ENCODE measurements at places on chromosomes 11 and 22. TPM values are rescaled to one million over a fixed set of nuclear protein-coding genes. Genes with fewer than 3 reads are reported as not detected.
A peak's percentile ranks its signal among the peaks of the same experiment; 100 is the strongest.

- no peaks in the 10 kb centered on the region for H3K4me1 ChIP-seq
- no peak overlapping the region for H3K4me3 ChIP-seq
- H3K27me3 ChIP-seq = no peaks in the 10 kb centered on the region
- no peak for DNase-seq
- no peak overlapping the region for H3K27ac ChIP-seq
- H3K36me3 ChIP-seq = no peaks in the 10 kb centered on the region
Measured at GRCh38 chr11:122032317-122032716, 83.7 kb downstream of the BLID start.

Gene TIGD3
- 1.3 TPM for total RNA-seq

DNA sequence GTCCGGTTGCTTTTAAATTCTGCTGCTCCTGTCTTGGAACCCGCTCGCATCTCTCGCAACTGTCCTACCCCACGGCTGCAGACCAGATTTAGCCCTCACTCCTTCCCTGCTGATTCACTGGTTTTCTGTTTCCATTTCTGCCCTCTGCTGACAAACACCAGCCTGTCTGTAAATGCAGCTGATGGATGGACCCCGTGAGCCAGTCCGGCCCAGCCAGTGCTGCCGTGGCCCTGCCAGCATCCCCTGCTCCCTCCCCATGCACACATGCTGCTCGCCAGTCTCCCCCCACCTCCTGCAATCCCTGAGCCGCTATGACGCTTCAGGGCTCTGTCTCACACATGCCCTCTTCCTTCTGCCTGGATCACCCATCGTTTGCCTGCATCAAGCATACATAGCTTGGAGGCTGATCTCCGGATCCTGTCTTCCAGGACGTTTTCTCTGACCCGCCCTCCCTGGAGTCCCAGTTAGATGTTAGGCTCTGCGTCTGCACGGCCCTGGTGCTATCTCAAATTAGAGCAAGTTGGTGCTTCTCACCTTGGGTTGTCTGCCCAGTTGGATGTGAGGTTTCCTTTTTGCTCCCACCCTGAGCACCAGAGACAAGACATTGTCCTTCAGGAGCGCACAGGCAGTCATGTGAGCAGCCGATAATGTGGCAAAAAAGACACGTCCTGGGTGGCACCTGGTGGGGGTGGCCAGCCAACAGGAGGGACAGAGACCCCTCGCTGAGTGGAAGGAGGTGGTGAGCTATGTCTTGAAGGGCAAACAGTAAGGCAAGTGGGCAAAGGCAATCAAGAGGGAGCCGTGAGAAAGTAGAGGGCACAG, 4.3 kb upstream of the ACR start:
- H3K27ac ChIP-seq = no peak overlapping the region
- no peaks in the 10 kb centered on the region for H3K4me1 ChIP-seq
- DNase-seq = no peak

DNA sequence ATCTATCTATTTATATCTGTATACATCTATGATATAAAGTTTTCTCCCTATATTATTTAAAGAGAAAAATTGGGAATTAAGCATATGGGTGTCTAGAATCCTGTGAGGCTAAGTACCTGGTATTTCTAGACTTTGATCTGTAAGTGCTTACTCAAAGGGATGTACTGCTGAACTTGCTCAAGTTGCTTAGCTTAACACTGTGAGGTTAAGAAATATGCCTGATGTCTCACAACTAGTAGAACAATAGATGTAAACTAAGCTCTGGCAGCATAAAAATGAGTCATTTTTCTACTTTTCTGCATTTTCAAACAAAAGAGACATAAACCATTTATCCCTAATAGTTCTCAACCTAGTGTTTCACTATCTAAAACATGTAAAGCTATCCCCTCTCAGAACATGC, 744.4 kb upstream of the ANO3 start:
- no peaks in the 10 kb centered on the region for H3K27me3 ChIP-seq
- no peaks in the 10 kb centered on the region for H3K36me3 ChIP-seq
- H3K4me1 ChIP-seq = no peaks in the 10 kb centered on the region
- no peak for DNase-seq
- H3K4me3 ChIP-seq = no peak overlapping the region

DNA sequence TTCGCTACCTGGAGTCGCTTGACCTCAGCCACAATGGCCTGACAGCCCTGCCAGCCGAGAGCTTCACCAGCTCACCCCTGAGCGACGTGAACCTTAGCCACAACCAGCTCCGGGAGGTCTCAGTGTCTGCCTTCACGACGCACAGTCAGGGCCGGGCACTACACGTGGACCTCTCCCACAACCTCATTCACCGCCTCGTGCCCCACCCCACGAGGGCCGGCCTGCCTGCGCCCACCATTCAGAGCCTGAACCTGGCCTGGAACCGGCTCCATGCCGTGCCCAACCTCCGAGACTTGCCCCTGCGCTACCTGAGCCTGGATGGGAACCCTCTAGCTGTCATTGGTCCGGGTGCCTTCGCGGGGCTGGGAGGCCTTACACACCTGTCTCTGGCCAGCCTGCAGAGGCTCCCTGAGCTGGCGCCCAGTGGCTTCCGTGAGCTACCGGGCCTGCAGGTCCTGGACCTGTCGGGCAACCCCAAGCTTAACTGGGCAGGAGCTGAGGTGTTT, 12.8 kb downstream of the TSKU start:
- no peaks in the 10 kb centered on the region for H3K27me3 ChIP-seq
- no peak for DNase-seq
- H3K4me3 ChIP-seq = no peak overlapping the region
- H3K27ac ChIP-seq = no peak overlapping the region
- H3K36me3 ChIP-seq = peaks cover 3% of the 10 kb centered on the region

DNA sequence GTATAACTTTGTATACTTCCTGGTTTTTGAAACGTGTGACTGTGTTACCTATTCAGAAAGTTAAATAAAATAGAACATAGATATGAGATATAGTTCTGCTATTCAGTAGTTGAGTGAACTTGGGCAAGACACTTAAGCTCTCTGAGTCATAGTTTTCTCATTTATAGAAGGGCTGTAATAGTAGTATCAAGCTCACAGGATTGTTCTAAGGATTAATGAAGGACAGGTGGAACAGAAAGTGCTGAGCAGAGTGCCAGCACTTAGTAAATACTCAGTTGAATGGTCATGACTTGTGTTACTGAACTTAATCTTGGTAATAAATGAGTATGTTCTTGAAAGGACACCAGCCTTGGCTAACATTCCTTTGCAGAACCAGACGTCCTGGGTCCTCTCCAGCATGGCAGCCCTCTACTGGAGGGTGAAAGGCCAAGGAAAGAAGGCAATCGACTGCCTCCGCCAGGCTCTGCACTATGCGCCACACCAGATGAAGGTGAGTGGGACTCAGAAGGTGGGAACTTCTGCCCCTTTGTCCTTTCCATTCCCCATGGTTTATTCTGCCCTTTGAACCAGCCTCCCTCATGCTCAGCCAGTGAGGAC, 131.2 kb downstream of the TTC17 start:
- no peaks in the 10 kb centered on the region for H3K27me3 ChIP-seq
- H3K27ac ChIP-seq = no peak overlapping the region
- H3K36me3 ChIP-seq = peaks cover 6% of the 10 kb centered on the region
- H3K4me1 ChIP-seq = no peaks in the 10 kb centered on the region

DNA sequence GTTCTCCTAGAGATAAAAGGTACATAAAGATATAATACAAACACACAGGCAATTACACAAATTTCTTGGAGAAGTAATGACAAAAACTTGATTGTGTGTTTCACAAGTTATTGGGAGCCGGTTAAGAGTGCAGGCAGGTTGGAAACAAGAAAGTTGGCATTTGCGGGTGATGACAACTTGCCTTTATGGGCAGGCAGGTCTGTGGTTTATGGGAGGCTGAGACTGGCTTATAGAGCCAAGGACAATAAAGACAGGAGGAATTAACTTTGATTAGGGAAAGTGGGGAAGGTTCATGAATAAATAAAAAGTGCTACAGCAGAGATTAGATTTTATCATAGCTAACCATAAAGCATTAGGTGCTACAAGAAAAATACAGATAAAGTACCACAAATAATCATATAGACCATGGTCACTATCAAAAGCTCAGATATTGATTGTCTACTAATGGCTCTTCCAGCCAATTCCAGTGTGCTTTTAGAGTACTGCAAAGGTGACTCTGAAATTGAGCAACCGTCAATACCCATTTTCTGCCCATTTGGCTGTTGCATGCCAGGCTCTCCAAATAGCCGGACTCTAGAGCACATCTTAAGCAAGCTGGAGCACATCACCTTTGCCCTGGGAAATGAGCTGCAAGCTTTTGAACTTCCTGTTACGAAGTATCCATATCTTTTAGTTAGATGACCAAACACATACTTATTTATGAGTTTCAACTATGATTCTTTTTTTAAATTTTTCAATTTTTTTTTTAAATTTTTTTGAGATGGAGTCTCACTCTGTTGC, 33.9 kb upstream of the GAB2 start:
- peaks cover 4% of the 10 kb centered on the region for H3K36me3 ChIP-seq
- H3K4me3 ChIP-seq = no peak overlapping the region
- no peaks in the 10 kb centered on the region for H3K27me3 ChIP-seq
- H3K4me1 ChIP-seq = no peaks in the 10 kb centered on the region

Gene CRACR2B
- 10.6 TPM for total RNA-seq

DNA sequence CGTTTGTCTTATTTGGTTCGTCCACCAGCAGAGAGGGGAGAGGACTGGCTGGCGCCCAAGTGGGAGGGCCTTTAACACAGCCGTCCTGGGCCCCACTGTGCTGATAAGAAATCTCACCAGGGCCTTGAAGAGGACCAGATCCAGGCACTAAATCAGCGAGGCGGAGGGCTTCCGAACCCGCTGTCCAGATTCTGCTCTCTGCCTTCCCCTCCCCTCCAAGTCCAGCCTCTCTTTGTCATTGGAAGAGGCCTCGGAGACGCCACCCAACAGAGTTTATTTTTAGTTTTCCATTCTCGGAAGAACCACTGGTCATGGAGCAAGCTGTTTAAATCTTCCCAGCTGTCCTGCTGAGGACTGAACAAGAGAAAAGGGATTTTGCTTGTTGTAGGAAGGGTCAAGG, 9.3 kb upstream of the FXYD6 start:
- peaks cover 97% of the 10 kb centered on the region for H3K27me3 ChIP-seq
- H3K4me1 ChIP-seq = no peaks in the 10 kb centered on the region
- H3K4me3 ChIP-seq = no peak overlapping the region

Gene MRGPRE
- not detected for total RNA-seq

- no peaks in the 10 kb centered on the region for H3K4me1 ChIP-seq
- DNase-seq = no peak
- no peak overlapping the region for H3K27ac ChIP-seq
- no peaks in the 10 kb centered on the region for H3K27me3 ChIP-seq
- H3K36me3 ChIP-seq = no peaks in the 10 kb centered on the region
Measured at GRCh38 chr22:19918332-19919106, 23.1 kb upstream of the COMT start.

Gene C11orf86
- not detected for total RNA-seq

Gene H19
- total RNA-seq = not detected

Gene ZNF280B
- 1.7 TPM for total RNA-seq

Gene YWHAH
- 95.7 TPM for total RNA-seq

DNA sequence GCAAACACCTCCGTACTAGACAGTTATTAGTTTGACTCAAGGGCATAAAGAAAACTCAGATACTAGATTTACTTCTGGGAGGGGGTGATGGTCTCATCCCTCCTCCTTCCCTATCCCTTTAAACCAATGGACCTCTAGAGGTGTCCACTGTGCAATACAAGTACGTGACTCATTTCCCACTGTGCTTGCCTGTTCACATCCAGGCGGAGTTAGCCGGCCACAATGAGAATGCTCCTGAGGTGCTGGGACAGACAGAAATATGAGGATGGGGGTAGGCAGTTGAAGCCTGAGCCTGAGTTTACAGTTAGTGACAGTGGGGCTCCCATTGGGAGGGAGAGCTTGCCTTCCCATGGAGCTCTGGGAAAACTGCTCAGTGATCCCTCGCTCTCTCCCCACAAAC, 8.4 kb upstream of the PMM1 start:
- no peak overlapping the region for H3K27ac ChIP-seq
- no peaks in the 10 kb centered on the region for H3K36me3 ChIP-seq
- 0 out of 2 replicates have a peak, but pooled peaks cover 3% of the 10 kb centered on the region for H3K4me1 ChIP-seq

DNA sequence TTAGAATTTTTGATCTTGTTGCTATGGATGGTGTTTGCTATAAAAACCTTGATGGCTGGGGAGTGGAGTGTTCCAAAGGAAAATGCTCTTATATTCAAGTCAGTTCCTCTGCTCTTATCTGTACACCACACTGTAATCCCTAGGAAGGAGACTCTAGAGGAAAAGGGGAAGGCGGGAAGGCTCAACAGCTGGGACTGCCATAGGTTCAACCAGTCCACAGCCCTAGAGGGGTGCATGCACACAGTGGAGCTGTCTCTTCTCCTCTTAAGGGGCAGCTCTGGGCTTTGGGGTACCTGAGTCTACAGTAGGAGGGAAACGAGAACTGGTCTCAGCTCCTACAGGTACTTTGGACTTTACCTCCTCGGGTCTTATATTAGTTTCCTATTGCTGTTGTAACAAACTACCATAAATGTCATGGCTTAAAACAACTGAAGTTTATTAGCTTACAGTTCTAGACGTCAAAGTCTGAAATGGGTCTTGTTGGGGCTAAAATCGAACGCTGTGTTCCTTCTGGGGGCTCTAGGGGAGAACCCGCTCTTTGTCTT, 77.2 kb upstream of the ZBED5 start:
- H3K4me1 ChIP-seq = peaks cover 30% of the 10 kb centered on the region
- H3K4me3 ChIP-seq = 0 out of 2 replicates have a peak overlapping the region, but pooled peaks have one; percentile 68
- DNase-seq = no peak
- no peaks in the 10 kb centered on the region for H3K27me3 ChIP-seq
- H3K27ac ChIP-seq = no peak overlapping the region
- H3K36me3 ChIP-seq = no peaks in the 10 kb centered on the region

Gene TREH
- not detected for total RNA-seq

DNA sequence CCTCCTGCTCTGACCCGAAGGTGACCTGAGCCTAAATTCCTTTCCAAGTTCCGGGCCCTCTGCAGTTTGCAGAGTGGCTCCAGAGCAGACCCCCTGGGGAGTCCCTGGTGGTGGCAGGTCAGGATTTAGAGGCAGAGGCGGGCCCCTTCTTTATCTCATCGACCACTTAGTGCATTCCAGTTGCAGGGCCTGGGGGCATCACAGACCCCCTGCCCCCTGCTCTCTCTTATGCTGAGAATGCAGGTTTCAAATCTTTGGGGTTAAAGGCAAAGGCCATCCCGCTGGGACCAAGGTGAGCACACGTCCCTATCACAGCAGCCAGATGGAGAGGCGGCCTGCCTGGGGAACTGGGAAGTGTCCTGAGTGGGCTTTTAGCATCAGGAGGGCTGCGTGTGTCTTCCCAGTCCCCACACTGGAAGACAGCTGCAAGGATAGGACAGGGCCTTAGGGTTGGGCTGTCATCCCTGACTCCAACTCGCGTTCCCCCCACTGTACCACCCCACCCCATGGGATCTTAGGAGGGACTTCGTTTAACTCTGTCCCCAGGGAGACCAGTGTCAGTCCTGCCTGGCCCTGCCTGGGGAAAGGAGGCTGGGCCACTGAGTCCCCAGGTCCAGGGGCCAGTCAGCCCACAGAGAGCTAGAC, 11.3 kb downstream of the DERL3 start:
- H3K27me3 ChIP-seq = no peaks in the 10 kb centered on the region
- peaks cover 10% of the 10 kb centered on the region for H3K36me3 ChIP-seq
- H3K4me1 ChIP-seq = no peaks in the 10 kb centered on the region
- H3K27ac ChIP-seq = no peak overlapping the region
- no peak for DNase-seq
- no peak overlapping the region for H3K4me3 ChIP-seq

Measured in PC-3 (cell line).